ENCODE measurements at places on chromosomes 13 and 19. TPM values are rescaled to one million over a fixed set of nuclear protein-coding genes. Genes with fewer than 3 reads are reported as not detected.

Gene F2RL3
- total RNA-seq: not detected

Gene CBARP
- total RNA-seq: 2.9 TPM

Gene MAG
- not detected for total RNA-seq

Gene C19orf67
- total RNA-seq: not detected

Gene EFNB2
- 4.1 TPM for total RNA-seq

Gene TMPRSS9
- under 0.01 TPM for total RNA-seq

Gene RNF113B
- total RNA-seq: not detected

Gene ZNF729
- total RNA-seq: under 0.01 TPM

Gene HNRNPL
- total RNA-seq: 216 TPM

Gene C19orf81
- total RNA-seq: not detected

Gene ZNF536
- not detected for total RNA-seq

Gene MPHOSPH8
- total RNA-seq: 8.8 TPM

Gene FCAR
- not detected for total RNA-seq

Gene EEF1AKMT1
- 9.6 TPM for total RNA-seq

Gene CCDC8
- total RNA-seq: 20.9 TPM

Gene THSD8
- total RNA-seq: not detected

Gene URAD
- total RNA-seq: not detected

Gene NLRP9
- total RNA-seq: not detected

Gene SIGLEC12
- not detected for total RNA-seq

Gene UFM1
- 56.2 TPM for total RNA-seq

Gene SLC8A2
- not detected for total RNA-seq

Gene ZNF835
- total RNA-seq: 0.20 TPM

Gene OR7G2
- not detected for total RNA-seq

Gene TUBA3C
- not detected for total RNA-seq

Gene CEACAM16
- total RNA-seq: not detected

Gene KIR3DL1
- total RNA-seq: not detected

Gene IER2
- total RNA-seq: 24.0 TPM

Gene BEST2
- not detected for total RNA-seq

Gene PROZ
- total RNA-seq: not detected
